ENCODE measurements at places on chromosomes 12 and 14.

- no peak for DNase-seq
These were observed 550 bp upstream of the NUP107 start for GRCh38 chr12:68686262-68686594.

DNA sequence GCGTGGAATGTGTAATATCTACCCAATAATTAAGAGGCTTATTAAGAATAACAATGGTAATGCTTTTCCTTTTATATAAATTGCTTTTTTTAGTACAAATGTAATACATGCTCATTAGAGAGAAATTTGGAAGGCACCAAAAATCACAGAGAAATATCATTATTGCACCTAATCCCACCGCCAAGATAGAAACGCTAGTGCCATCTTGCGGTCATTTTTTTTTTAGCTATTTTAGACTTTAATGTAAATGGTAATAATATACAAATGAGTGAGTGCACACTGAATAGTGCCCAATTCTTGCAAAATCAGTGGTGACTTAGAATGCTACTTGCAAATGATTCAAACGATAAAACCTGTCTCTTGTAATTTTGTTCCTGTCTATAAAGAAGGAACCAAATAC, 576.8 kb upstream of the TMEM132C start:
- DNase-seq: no peak

- DNase-seq: no peak
These were observed 260.5 kb upstream of the ATP2B1 start for GRCh38 chr12:89969093-89969492.

- no peak for DNase-seq
These were observed 209.6 kb downstream of the MED13L start for GRCh38 chr12:116067892-116068291.

DNA sequence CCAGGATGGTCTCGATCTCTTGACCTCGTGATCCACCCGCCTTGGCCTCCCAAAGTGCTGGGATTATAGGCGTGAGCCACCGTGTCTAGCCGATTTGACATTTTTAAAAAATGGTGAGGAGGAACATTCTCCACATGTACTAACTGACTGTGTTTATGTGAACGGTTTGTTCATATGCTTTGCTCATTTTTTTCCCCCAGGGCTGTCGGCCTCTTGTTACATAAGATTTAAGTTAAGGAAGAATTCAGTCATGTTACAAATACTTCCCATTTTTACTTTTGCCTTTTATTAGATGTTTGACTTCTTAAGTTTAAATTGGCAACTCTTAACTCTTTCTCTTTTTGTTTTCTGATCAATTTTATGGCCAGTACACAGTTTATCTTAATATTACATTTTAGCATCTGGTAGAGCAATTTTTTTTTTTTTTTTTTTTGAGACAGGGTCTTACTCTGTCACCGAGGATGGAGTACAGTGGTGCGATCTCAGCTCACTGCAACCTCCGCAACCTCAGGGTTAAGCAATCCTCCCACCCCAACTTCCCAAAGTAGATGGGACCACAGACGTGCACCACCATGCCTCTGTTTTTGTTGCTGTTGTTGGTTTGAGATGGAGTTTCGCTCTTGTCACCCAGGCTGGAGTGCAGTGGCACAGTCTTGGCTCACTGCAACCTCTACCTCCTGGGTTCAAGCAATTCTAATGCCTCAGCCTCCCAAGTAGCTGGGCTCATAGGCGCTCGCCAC, 9.6 kb downstream of the GNS start:
- DNase-seq: no peak

DNA sequence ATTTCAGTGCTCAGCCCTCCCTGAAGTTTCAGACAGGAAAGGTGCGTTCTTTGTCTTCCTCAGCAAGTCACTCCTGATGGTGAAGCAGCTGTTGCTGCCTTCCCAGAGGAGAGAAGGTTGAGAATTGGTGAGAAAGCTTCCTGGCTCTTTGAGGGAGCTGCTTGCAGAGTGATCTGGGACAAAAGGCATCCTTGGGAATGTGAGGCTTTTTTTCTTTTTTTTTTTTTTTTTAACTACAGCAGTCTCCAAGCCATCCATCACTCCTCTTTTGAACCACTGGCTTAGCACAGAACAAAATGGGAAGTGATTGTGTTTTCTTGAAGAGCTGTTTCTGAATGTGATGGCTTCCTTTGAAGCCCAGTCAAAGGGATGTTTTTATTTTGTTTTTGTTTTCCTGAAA, 120.4 kb upstream of the LRIG3 start:
- peak; percentile 93 for DNase-seq

DNA sequence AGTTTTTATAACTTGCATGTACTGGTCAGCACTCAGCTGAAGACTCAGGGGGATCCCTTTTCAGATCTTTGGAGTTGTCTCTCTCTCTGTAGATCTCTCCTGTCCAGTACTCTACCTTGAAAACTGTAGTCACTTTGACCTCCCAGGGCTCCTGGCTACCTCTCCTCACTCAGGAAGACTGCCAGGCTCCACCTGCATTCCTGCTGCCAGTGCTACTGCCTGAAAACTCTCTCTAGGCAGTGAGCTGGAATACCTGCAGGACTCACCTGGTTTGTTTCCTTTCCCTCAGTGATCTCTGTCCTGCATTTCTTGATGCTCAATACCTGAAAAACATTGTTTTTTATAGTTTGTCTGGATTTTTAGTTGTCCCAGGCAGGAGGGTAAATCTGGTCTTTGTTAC, 87.4 kb downstream of the PRIMA1 start:
- DNase-seq: no peak

GRCh38 chr12:65560286-65560685, 264.0 kb upstream of the HMGA2 start:
- no peak for DNase-seq

DNA sequence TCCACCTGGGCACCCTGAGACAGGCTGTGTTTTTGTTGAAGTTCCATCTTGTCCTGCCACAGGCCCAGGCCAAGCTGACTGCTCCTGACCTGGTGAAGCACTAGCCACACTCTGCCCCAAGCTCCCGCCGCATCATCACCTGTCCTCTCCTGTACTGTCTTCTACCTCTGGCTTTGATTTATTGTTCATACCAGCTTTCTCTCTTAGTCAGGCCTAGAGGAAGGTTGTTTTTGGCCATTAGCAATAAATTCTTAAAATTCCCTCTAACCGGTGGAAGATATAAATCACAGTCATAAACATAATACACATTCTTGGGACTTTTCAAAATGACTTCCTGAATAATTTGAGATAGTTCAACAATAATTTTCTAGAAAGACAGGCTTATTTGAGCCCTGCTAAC, 169.4 kb downstream of the DAD1 start:
- no peak for DNase-seq

DNA sequence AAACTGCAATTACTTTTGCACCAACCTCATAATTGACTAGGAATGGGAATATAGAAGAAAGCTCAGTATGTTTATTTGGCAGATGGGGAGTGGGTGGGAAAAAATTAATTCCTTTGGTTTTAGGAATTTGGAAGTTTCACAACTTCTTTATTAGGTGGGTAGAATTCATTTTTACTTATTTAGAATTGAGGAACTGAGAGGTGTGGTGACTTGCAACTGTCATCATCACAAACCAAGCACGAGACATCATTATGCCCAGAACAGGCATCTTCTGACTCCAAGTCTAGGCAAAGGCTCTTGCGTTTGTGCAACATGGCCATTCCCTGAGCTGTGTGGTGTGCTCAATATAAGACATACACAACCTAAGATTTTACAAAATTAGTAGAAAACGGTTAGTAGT, 380.0 kb downstream of the ATP23 start:
- DNase-seq: no peak

- peak; percentile 43 for DNase-seq
These were observed 16.3 kb downstream of the ELK3 start for GRCh38 chr12:96210376-96211055.

- DNase-seq: peak; percentile 29
These were observed 1.4 kb upstream of the PWP1 start for GRCh38 chr12:107684029-107684795.

- DNase-seq: no peak
These were observed 29.4 kb downstream of the ABCC9 start for GRCh38 chr12:21911832-21912231.

- no peak for DNase-seq
These were observed 60.9 kb upstream of the JDP2 start for GRCh38 chr14:75366963-75367362.

- peak; percentile 32 for DNase-seq
These were observed at the start of gene ZBTB42 for GRCh38 chr14:104800771-104801519. Gene ZBTB42, plus strand, starts transcription at chr14:104801101. Its CDS starts 97 bp downstream, at chr14:104801198.

DNA sequence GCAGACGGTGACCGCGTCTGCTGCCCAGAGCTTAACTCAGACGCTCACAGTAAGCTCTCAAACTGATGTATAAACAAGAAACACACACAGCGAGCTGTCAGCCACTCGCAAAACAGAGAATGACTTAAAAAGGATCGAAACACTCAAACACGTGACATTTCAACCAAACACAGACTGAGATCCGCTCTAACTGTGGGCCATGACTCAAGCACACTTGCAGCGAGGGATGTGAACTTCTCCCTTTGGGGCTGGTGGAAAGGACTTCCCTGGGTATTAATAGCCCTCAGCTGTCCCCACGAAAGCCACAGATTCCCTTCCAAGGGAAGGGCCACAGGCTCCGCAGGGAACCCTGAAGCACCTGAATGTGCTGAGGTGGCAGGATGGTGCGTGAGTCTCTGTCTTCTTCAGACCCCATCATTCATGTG, 29.1 kb downstream of the CCDC88C start:
- peak; percentile 32 for DNase-seq

DNA sequence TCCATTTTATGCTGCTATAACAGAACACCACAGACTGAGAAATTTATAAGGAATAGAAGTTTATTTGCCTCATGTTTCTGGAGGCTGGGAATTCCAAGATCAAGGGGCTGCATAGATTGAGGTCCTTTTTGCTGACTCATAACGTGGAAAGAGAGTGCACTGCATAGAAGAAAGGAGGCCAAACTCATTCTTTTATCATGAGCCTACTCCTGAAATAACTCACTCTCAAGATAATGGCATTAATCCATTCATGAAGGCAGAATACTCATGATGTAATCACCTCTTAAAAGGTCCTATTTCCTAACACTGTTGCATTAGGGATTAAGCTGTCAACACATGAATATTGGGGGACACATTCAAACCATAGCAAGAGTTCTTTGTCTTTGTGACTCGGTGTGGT, 60.0 kb upstream of the FBXO33 start:
- peak; percentile 62 for DNase-seq

- no peak for DNase-seq
These were observed 85.7 kb downstream of the KIF26A start for GRCh38 chr14:104224131-104224505.

DNA sequence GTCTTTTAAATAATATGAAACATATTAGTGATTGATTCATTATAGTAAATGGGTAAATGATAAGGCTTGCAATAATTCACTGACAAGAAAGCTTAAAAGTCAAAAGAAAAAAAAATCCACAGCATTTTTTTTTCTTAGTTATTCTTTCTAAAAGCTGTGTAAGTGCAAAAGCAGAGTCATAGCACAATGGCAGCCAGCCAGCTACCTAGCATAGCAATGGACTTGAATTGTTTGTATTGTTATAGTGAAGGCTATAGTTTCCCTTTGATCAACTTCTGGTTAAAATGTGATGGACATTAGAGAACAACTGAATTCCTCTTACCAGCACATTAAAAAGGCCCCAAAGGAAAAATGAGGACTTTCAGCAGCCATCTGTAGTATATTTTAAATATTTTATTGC, 232.1 kb downstream of the NAV3 start:
- peak; percentile 65 for DNase-seq

DNA sequence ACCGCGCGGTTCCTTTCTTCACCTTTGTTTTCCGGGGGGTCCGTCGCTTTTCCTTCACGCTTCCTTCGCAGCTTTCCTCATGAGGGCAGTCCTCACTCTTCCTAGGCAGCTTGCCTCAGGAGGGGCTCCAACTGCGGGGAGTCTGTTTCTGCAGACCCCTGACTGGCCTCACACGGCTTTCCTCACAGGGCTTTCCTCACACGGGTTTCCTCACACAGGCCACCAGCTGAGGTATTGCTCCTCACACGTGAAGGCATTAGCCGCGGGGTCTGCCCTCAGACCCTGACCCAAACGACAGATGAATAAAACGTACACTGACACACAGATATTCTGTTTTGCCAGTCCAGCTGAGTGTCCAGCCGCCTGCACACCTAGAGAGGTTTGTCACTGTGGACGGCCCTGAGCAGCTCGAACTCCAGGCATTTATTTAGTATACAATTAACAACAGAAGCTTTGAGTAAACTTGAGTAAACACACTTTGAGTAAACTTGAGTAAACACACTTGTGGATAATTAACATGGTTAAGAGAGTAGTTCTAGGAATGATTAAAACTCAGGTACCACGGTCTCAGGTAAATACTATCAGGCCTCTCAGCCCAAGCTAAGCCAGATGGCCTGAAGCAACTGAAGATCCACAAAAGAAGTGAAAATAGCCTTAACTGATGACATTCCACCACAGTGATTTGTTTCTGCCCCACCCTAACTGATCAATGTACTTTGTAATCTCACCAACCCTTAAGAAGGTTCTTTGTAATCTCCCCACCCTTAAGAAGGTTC, 16.1 kb upstream of the LYZ start:
- no peak for DNase-seq

DNA sequence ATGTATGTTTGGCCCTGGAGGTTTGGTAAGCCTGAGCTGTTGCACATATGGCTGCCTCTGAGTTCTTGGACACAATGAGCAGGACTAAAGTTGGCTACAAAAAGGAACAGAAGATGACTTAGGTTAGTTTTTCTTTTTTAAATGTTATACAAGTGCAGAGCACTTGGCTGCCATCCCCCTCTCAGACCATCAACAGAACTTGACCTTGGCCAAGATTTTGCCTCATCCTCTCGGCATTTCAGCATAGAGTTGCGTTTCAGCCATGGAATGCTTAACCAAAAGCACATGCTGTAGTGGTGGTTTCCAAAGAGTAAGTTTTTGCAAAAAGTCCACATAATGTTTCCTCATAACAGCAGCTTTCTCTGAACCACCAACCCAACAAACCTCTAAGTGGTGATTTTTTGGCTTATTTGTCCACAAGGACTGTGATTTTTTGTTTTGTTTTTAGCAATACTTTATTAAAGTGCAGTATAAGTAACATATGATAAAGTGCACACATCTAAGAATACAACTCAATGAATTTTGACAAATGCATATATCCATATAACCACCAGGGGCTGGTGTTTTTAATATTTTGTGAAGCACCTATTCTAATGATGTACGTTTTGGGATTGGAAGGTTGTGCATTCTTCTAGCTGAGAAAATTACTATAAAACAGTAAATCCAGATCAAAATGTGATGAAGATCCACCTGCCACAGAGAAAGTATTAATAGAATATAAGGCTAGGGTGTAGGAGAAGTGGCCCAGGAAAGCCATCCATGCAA, 12.1 kb upstream of the GALNT16 start:
- peak; percentile 25 for DNase-seq

DNA sequence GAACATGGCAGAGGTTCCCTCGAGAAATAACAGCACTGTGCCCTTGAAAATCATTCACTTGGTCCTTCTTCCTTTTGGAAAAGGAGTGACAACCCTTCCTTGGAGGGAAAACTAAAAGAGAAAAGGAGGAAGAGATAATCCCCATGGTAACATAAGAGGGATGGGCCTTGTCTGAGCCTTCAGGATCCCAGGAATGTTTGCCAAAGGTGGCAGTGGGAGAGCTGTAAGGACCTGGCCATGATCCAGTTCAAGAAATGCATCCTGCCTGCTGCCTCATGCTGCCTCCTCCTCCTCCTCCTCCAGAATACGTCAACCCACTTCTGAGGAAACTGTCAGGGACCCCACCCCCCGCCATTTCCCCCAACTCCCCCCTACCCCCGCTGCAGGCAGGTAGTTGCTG, 118.8 kb downstream of the KCNK10 start:
- DNase-seq: no peak
